ENCODE measurements at places on chromosomes 3 and 15.

- DNase-seq = no peak
These were observed 485.7 kb upstream of the ZNF385D start for GRCh38 chr3:22236490-22237270.

GRCh38 chr3:21621181-21621651, 129.8 kb downstream of the ZNF385D start:
- peak; percentile 45 for DNase-seq

DNA sequence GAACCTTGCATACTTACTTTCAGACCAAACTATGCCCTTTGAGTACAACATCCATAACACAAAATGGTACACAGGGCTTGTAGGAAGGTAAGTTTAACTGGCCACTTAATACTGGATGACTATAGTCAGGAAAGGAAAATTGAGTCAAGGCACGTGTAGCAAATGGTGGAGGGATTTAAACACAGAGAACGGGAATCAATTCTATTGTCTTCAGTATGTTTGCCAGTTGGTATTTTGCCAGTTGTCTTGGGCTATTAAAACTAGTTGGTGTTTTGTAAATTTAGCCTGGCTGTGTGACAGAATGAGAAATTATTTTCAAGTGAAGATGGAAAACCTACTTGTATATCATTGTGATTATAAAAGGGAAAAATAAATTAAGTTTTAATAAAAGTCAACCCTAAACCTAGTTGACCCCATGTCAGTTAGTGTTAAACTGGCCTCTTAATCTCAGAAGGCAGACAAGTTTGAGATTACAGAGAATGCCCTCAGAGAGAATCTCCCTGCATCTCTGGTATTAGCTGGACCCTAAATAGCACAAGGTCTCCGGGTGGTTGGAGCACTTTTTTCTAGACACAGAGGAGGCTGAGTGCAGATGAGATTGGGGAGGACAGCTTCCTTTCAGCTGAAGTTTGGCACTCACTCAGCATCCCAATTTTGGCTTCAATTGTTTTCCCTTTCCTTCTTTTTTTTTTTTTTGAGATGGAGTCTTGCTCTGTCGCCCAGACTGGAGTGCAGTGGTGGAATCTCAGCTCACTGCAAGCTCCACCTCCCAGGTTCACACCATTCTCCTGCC, 91.2 kb downstream of the MB21D2 start:
- DNase-seq = no peak

GRCh38 chr15:31034152-31034551, 42.7 kb upstream of the MTMR10 start:
- DNase-seq = no peak

- no peak for DNase-seq
These were observed 392.5 kb upstream of the RARB start for GRCh38 chr3:25035526-25035925.

- no peak for DNase-seq
These were observed 119.3 kb upstream of the LRRFIP2 start for GRCh38 chr3:37293646-37294045.

DNA sequence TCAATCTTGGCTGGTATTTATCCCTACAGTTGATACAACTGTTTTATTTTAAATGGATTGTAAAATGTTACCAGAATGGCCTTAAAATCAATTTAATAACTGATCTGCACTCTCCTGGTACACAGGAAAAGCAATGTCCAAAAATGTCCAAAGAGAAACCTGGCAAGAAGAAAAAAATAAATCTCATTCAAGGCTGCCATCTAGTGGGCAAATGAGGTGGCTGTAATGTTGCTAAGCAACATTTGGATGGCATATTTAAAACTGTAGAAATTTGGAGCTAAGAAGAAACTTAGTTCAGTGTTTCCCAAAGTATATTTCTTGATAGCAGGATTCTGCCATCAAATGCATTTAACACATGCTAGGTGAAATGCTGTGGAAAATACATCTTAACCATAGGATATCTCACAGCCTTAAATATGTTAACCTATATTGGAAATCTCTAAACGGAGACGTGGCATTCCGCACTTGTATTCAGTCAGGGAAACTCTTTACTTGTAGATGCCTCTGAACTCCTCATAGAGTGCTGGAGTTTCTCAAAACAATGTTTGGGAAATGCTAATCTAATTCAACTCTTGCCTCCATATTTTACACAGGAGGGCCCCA, 216.8 kb downstream of the ERC2 start:
- peak; percentile 16 for DNase-seq

DNA sequence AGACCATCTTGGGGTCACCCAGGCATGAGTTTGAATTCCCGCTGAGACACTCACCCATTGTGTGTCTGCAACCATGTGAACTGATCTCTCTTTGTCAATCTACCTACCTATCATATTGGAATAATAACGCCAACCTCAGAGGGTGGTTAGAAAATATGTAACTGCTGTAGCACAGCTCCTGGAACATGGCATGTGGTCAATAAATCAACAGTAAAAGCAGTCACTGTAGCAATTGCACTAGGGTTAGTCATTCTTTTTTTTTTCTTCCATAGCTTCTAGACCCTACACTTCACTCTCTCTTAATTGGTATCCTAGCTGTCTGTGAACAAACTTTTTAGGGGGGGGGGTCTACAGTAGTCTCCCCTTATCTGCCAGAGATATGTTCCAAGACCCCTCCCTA, 64.2 kb upstream of the SLCO2A1 start:
- DNase-seq = no peak

DNA sequence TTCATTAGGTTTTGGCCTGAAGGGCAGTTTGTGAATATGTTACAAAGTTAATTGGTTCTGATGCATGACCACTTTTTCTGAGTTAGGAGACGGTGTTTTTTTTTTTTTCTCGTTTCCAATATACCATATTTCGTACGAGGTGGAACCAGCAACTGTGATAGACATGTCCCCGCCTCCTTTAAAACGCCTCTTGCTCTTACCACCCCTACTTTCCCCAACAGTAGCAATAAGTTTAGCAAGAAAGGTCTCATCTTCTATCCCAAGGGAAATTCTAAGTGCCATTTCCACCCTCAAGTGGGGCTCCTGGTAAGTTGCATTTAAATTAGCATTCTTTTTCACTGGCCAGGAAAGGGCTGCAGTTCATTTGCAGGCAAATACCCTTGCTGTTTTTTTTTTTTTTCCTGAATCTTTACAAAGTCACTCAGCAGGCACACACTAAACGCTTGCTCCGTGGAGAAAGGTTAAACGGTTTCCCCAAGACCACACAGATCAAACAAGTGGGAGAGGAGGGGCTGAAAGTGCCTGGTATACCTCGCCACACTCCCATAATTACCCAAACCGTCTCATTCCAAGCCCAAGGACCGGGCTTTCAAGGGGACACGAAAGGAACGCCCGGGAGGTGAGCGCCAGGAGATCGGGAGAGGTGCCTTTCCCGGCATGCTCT, 39.5 kb upstream of the MGA start:
- no peak for DNase-seq

DNA sequence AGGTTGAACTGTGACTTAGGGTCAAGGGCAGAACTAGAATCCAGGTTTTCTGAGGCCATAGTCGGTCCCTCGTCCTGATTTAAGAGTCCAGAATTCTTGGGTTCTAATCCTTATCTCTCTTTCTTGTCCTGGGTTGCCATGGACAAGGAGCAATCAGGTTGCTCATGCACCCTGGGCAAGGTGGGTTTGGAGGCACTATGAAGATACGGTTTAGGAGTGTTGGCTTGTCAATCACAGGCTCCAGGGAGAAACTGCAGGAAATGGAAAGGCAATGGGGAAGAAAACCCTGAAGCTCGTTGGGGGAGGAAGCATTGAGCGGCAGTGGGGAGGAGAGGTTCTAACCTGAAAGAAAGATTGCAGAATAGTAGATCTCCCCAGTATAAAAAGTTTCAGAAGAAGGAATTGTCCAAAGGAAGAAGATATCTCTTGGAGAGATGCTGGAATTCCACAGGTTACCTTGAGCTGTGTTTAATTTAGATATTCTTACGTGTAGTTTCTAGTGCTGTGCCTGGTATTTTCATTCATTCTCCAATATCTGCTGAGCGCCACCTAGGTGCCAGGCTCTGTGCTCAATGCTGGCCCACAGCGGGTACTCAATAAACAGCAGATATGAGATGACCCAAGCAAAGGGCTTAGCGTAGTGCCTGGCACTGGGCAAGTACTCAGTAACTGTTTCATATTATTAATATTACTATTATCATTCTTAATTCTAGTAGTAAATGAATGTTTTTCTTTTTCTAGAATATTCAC, 2.0 kb downstream of the ACAN start:
- DNase-seq = no peak

GRCh38 chr3:55790596-55791350, 303.7 kb upstream of the WNT5A start:
- no peak for DNase-seq

GRCh38 chr3:62982795-62983455, 107.7 kb upstream of the CADPS start:
- no peak for DNase-seq

GRCh38 chr3:187136337-187136736, 3.0 kb downstream of the RPL39L start:
- DNase-seq = no peak

DNA sequence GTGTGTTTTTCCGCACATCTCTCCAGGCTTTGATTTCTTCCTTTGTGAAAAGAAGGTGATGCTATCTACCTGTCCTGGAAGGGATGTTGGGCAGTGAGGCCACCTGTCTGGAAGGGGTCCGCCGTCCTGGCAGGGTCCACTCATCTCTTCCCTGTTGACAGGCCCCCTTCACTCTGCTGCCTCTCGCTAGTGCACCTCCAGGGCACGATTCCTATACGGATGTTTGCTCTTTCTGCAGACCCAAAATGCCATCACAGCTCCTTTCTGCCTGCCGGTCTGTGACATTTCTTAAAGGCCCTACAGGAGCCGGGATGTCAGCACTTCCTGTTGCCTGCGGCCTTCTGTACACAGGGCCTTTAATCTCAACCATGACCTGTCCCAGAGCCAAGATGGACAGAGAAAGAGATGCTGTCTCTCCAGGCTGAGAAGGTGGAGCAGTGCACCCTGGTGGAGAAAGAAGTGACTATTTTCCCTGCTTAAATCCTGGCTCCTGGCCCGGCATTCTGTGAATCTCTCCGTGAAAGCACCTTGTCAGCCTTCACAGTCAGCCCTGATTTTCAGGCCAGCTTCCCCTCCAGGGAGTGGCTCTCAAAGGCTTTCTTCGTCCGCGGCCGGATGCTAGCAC, 7.4 kb downstream of the FAM3D start:
- no peak for DNase-seq

GRCh38 chr15:71251584-71252043, 136.3 kb downstream of the THSD4 start:
- no peak for DNase-seq

DNA sequence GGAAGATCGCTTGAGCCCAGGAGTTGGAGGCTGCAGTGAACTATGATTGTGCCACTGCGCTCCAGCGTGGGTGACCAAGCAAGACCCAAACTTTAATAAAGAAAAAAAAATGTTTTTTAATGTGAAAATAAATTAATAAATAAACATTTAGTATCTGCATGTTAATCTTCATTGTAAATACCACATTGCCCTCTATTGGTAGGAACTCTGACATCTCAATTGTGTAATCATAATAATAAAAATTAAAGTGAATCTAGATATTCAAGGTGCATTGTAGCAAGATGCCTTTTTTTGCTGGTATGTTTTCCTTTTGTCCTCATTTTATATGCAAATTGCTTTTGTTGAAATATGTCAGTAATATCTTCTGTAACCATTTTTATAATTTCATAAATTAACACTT, 95.0 kb upstream of the LIMD1 start:
- peak; percentile 41 for DNase-seq

GRCh38 chr15:81865850-81866537, 179.8 kb downstream of the MEX3B start:
- no peak for DNase-seq
